Fibroblast of lung (primary cell): ENCODE measurements at places on chromosomes 5 and 9. TPM values are rescaled to one million over a fixed set of nuclear protein-coding genes. Genes with fewer than 3 reads are reported as not detected.

Gene PCDHB11
- total RNA-seq: 0.77 and 1.7 TPM in 2 replicates

- H3K4me1 ChIP-seq: no peaks in the 10 kb centered on the region
- no peak for DNase-seq
- no peaks in the 10 kb centered on the region for H3K36me3 ChIP-seq
- no peaks in the 10 kb centered on the region for H3K27me3 ChIP-seq
These were observed 3.5 kb upstream of the BASP1 start for GRCh38 chr5:17213938-17214337.

Gene PCDHGB2
- total RNA-seq: 3.1 and 4.6 TPM in 2 replicates

GRCh38 chr9:78131969-78132700 lies 100.5 kb upstream of the GNAQ start:
- peak overlapping the region; percentile 35 for H3K4me3 ChIP-seq
- no peaks in the 10 kb centered on the region for H3K4me1 ChIP-seq
- peak; percentile 57 for DNase-seq
- H3K36me3 ChIP-seq: no peaks in the 10 kb centered on the region
- H3K27ac ChIP-seq: no peak overlapping the region

DNA sequence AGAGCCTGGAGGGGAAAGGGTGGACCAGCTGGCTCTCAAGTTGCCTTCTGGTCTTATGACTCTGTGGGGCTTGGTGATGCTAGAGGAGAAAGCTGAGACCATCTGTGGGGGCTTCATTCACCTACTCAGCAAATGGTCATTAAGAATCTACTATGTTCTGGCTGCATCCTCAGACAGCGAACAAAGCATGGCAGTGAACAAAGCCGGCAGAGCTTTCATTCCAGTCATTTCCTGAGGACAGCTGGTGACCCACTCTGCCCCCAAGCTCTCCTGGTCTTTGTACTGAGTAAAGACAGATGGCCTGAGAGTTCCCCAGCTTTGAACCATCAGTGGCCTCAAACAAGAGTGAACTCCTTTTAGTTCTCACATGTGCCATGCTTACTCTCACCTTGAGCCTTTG lies 48.0 kb downstream of the FGF1 start:
- DNase-seq: no peak
- H3K4me3 ChIP-seq: no peak overlapping the region
- no peaks in the 10 kb centered on the region for H3K27me3 ChIP-seq
- H3K27ac ChIP-seq: no peak overlapping the region
- peaks cover 6% of the 10 kb centered on the region for H3K4me1 ChIP-seq

- no peak overlapping the region for H3K27ac ChIP-seq
- H3K27me3 ChIP-seq: no peaks in the 10 kb centered on the region
- no peaks in the 10 kb centered on the region for H3K36me3 ChIP-seq
- no peaks in the 10 kb centered on the region for H3K4me1 ChIP-seq
These were observed 18.6 kb upstream of the ANGPTL2 start for GRCh38 chr9:127140842-127141675.

Gene ANKRD20A1
- under 0.01 TPM in 1 of 2 replicates, not detected in the other for total RNA-seq

- no peak overlapping the region for H3K27ac ChIP-seq
- peaks cover 2% of the 10 kb centered on the region for H3K27me3 ChIP-seq
These were observed 36.5 kb upstream of the HSPA9 start for GRCh38 chr5:138611678-138612218.

GRCh38 chr5:83721953-83722901 lies 1.6 kb upstream of the HAPLN1 start:
- H3K27ac ChIP-seq: no peak overlapping the region
- DNase-seq: peak; percentile 78
- no peaks in the 10 kb centered on the region for H3K27me3 ChIP-seq
- no peaks in the 10 kb centered on the region for H3K36me3 ChIP-seq
- H3K4me3 ChIP-seq: peak overlapping the region; percentile 56

DNA sequence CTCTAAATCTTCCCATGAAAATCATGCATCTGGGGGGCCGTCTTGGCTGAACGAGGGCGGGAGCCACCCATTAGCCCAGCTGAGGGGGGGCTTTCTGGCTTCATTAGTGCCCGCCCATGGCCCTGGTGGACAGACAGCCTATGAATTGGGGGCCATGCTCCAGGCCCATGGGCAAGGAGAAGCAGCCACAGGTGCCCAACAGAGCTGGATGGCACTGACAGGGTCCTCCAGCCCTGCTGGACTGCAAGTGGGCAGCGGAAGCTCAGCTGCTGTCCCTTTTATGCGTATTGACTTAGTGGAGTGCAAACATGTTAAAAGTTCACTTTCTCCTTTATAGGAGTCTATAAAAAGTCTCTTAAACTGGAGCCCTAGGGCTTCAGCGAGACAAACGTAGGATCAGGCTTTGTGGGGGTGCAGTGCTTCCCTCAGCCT lies 75.3 kb downstream of the MACROH2A1 start:
- no peaks in the 10 kb centered on the region for H3K4me1 ChIP-seq
- DNase-seq: no peak
- H3K4me3 ChIP-seq: no peak overlapping the region
- no peaks in the 10 kb centered on the region for H3K27me3 ChIP-seq
- no peaks in the 10 kb centered on the region for H3K36me3 ChIP-seq

DNA sequence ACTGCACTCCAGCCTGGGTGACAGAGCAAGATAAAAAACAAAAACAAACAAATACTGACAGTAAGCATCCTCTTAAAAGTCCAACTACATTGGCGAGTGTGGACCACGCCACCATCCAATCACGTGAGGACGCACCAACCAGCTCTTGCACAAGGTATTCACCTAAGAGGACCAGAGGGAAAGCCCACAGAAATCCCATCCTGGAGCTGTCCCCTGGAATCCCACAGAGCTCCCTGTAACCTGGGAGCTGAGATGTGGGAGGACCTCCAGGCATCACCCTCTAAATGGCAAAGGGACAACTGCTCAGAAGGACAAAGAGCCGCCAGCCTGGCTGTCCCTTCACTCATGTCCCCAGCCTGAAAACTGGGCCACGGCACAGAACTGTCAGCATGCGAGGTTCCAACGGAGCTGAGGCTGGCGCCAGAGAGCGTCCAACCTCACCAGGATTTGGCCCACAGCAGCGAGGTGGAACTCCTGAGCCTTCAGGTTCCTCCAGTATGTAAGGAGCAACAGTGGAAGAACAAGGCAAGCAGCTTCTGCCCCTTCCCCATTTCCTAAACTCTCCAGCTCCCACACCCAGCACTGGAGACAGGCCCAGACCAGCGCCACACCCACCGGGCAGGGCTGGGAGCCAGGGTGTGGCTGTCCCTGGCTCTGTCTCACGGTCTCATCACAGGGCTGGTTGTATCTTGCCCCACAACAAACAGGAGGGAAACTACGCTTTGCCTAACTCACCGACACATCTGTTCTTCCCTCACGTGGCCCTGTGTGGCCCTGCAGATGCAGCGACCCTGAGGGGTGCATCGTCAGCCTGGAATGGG lies 15.2 kb downstream of the IPPK start:
- H3K4me3 ChIP-seq: no peak overlapping the region
- H3K27me3 ChIP-seq: no peaks in the 10 kb centered on the region
- no peak overlapping the region for H3K27ac ChIP-seq
- H3K36me3 ChIP-seq: peaks cover 4% of the 10 kb centered on the region
- no peaks in the 10 kb centered on the region for H3K4me1 ChIP-seq

- peak; percentile 62 for DNase-seq
- H3K36me3 ChIP-seq: no peaks in the 10 kb centered on the region
- no peaks in the 10 kb centered on the region for H3K4me1 ChIP-seq
- no peak overlapping the region for H3K4me3 ChIP-seq
These were observed 30.9 kb upstream of the SREK1 start for GRCh38 chr5:66113160-66113559.

- H3K27me3 ChIP-seq: no peaks in the 10 kb centered on the region
- peak overlapping the region; percentile 99 for H3K27ac ChIP-seq
- peaks cover 2% of the 10 kb centered on the region for H3K36me3 ChIP-seq
- no peak overlapping the region for H3K4me3 ChIP-seq
- H3K4me1 ChIP-seq: peaks cover 78% of the 10 kb centered on the region
- peak; percentile 96 for DNase-seq
These were observed 12.0 kb downstream of the PDGFRB start for GRCh38 chr5:150143350-150144245.

GRCh38 chr9:16371306-16371705 lies 499.2 kb downstream of the BNC2 start:
- no peaks in the 10 kb centered on the region for H3K27me3 ChIP-seq
- no peak overlapping the region for H3K27ac ChIP-seq
- no peaks in the 10 kb centered on the region for H3K36me3 ChIP-seq
- H3K4me1 ChIP-seq: peaks cover 3% of the 10 kb centered on the region
- DNase-seq: no peak

DNA sequence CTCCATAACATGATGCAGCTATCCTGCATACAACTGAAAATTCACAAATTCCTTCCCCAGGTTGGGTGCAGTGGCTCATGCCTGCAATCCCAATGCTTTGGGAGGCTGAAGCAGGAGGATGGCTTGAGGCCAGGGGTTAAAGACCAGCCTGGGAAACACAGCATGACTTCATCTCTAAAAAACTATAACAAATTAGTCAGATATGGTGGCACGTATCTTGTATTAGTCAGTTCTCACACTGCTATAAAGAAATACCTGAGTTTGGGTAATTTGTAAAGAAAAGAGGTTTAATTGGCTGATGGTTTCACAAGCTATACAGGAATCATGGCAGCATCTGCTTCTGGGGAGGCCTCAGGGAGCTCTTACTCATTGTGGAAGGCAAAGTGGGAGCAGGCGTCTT lies 56.4 kb upstream of the DAPK1 start:
- no peak overlapping the region for H3K27ac ChIP-seq
- no peaks in the 10 kb centered on the region for H3K27me3 ChIP-seq
- H3K36me3 ChIP-seq: no peaks in the 10 kb centered on the region
- peak; percentile 25 for DNase-seq
- H3K4me1 ChIP-seq: no peaks in the 10 kb centered on the region

GRCh38 chr9:99690573-99690972 lies 131.1 kb upstream of the NR4A3 start:
- DNase-seq: no peak
- no peak overlapping the region for H3K4me3 ChIP-seq
- no peaks in the 10 kb centered on the region for H3K27me3 ChIP-seq
- no peak overlapping the region for H3K27ac ChIP-seq
- H3K36me3 ChIP-seq: no peaks in the 10 kb centered on the region

DNA sequence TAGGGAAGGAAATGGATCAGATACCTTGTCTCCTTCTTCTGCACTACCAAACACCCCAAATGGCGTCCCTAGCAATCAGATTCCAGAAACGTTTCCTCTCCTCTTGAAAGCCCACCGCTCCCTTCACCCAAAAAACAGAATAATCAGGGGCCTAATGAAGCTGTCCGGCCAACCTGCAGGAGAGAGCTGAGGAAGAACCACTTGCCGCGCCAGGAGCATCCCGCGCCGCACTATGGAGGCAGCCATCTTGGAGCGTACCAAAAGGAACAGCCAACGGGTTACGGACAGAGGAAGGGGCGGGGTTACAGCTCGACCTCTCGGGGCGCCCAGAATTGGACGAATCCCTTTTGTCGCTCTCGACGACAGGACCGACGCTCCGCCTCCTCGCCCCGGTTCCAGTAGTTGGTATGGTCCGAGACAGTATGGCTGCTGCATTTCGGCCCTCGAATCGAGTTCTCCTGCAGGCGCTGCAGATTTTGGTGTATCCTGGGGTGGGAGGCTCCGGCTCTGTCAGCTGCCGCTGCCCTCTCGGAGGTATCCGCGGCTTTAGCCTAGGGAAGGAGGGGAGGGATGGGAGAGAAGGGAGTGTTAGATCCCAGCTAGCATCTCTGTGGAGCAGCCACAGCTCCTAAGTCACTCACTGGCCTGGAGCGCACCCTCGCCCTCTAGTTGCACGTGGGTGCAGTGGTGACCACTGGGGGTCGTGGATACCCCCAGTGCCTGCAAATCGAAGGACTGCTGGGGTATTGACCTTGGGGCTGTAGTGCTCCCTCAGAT lies at the start of the genes MRPS27 and PTCD2:
Gene MRPS27 (minus strand): TSS at position 265 of the 777 bp plus-strand sequence. CDS start 19 bp downstream, at position 246.
Gene PTCD2 (plus strand): TSS at position 398 of the 777 bp plus-strand sequence. CDS start 10 bp downstream, at position 408.
- H3K4me1 ChIP-seq: no peaks in the 10 kb centered on the region
- no peaks in the 10 kb centered on the region for H3K36me3 ChIP-seq
- peak; percentile 100 for DNase-seq

DNA sequence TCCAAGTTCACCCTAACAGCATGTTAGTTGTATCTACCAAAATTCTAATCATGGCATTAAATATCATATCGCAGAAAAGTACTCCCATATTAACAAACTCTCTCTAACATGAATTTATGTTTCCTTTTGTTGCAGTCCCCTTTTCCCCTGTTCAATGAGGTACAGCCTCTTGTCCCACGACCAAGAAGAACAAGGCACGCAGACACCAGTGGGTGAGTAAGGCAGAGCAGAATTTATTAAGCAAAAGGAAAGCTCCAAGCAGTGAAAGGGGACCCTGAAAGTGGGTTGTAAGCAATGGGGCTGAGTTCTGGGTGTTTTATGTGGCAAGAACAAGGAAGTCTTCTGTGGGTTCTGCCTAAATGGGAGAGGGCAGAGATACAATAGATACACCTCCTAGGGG lies 183.5 kb downstream of the LURAP1L start:
- H3K27me3 ChIP-seq: no peaks in the 10 kb centered on the region
- no peaks in the 10 kb centered on the region for H3K4me1 ChIP-seq
- no peaks in the 10 kb centered on the region for H3K36me3 ChIP-seq
- no peak overlapping the region for H3K4me3 ChIP-seq
- DNase-seq: no peak

GRCh38 chr9:119868694-119869093 lies 499.5 kb upstream of the BRINP1 start:
- H3K27me3 ChIP-seq: no peaks in the 10 kb centered on the region
- no peak for DNase-seq
- no peak overlapping the region for H3K27ac ChIP-seq
- H3K4me1 ChIP-seq: no peaks in the 10 kb centered on the region

- no peak overlapping the region for H3K27ac ChIP-seq
- DNase-seq: no peak
These were observed 969.2 kb downstream of the CDH18 start for GRCh38 chr5:19018822-19019221.
